ENCODE measurements at places on chromosomes 1 and 21. TPM values are rescaled to one million over a fixed set of nuclear protein-coding genes. Genes with fewer than 3 reads are reported as not detected.

DNA sequence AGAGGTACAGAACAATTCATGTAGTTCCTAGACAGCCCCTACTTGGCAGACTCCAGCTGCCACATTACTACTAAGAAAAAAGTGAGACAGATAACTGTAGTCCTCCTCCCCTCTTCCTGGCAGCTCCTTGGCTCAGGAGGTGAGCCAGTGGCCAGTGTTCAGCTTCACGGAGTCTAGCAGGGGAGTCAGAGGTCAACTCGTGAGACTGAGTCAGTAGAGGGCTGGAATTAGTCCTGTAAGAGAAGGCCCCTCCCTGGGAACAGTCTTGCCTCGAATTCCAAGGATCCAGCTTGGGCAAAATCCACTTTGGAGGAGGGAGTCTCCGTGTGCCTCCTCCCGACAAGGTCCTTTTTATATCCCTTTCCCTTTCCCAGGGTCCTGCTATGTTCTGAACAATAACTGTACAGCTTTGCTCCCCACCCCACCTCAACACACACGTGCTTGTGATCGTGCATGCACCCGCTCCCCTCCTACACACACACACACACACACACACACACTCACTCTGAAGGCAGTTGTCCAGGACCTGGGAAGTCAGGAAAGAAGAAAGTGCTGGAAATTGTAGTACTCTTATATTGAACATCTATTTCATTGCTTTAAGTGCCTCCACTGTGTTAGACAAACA, 22.5 kb upstream of the SLC27A3 start:
- no peak for DNase-seq

The WNT3A gene
- 0.97 TPM for total RNA-seq

DNA sequence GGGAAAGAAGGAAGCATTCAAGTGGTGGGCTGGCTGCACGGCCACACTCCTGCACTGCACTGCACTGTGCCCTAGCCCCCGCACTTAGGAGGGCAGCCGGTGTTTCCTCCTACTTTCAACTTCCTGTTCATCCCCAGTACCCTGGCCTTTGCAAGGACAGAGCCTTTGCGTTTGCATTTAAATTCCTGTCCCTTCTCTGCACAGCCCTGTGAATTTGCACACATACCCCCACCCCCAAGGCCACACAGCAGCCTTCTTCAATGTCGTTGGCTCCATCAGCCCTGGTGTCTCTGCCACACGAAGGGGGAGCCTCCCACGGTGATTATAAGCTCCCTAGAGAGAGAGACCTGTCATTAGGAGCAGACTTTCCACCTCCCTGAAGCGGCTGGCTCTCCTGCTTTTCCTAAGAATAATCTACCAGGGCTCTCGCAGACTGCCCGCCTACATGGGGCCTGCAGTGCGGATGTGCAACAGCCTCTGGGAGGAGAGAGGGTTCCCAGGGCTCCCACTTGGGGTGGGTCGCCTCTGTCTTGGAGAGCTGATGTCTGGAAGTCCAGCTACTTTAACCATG, 13.2 kb upstream of the SLC45A3 start:
- DNase-seq = no peak

The OLIG2 gene
- total RNA-seq = not detected

The CCDC27 gene
- total RNA-seq = not detected

The KCNA2 gene
- 0.76 TPM for total RNA-seq

DNA sequence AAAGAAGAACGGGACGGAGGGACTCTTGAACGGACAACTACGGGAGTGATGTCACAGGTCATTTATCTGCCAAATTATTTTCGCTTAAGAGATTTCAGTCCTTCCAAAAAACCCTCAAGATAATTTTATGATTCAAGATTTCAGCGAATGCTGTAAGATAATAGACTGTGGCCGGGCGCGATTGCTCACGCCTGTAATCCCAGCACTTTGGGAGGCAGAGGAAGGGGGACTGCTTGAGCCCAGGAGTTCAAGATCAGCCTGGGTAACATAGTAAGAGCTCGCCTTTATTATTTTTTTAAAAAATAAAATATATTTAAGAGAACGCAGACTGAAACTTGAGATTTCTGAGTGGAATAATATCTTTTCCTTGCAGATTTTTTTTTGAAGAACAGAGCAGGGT, 609 bp downstream of the RWDD2B start:
- DNase-seq = no peak

DNA sequence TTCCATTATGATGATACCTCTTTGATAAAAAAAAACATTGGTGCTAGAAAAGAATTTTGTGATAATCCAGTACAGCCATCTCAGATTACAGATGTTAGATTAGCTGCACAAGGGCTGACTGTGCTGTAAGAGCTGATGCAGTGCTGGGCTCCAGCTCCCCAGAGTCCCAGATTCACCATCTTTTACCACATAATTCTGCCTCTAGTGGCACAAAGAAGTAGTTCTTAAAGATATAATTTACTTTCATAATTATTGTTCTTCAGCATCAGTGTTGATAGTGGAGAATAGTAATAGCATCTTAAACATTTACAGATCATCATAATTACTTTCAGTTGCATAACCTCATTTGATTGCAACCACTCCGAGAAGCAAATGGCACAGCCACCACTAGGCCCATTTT, 262.1 kb downstream of the BRINP2 start:
- no peak for DNase-seq

DNA sequence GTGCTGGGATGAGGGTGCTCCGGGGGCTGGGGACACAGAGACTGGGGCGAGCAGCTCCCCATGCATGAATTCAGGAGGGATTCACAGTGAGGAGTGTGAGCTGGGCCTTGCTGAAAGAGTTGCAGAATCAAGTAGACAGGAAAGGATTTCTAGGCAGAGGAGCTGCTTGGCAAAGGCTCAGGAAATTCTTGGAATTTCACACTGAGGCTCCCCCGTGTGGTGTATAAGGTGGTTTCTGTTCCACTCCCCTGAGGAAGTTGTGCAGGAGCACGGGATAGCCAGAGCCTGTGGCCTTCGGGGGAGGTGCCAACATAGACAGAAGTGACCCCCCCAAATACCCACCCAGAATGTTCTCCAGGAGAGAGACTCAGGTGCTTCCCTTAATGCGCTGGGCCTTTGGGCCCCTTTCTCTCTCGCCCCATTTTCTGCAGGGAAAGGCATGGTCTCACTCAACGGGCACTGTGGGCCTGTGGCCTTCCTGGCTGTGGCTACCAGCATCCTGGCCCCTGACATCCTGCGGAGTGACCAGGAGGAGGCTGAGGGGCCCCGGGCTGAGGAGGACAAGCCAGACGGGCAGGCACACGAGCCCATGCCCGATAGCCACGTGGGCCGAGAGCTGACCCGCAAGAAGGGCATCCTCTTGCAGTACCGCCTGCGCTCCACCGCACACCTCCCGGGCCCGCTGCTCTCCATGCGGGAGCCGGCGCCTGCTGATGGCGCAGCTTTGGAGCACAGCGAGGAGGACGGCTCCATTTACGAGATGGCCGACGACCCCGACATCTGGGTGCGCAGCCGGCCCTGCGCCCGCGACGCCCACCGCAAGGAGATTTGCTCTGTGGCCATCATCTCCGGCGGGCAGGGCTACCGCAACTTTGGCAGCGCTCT, 58.5 kb upstream of the ACTL8 start:
- no peak for DNase-seq

GRCh38 chr1:31591425-31592093, 15.2 kb downstream of the TINAGL1 start:
- DNase-seq = no peak

GRCh38 chr21:44495611-44496563, 40.6 kb downstream of the LRRC3 start:
- no peak for DNase-seq

- DNase-seq = no peak
Measured at GRCh38 chr1:192941722-192942411, 117.3 kb downstream of the UCHL5 start.

The MFN2 gene
- 96.9 TPM for total RNA-seq

GRCh38 chr1:210448297-210448892, 119.7 kb downstream of the HHAT start:
- DNase-seq = no peak

DNA sequence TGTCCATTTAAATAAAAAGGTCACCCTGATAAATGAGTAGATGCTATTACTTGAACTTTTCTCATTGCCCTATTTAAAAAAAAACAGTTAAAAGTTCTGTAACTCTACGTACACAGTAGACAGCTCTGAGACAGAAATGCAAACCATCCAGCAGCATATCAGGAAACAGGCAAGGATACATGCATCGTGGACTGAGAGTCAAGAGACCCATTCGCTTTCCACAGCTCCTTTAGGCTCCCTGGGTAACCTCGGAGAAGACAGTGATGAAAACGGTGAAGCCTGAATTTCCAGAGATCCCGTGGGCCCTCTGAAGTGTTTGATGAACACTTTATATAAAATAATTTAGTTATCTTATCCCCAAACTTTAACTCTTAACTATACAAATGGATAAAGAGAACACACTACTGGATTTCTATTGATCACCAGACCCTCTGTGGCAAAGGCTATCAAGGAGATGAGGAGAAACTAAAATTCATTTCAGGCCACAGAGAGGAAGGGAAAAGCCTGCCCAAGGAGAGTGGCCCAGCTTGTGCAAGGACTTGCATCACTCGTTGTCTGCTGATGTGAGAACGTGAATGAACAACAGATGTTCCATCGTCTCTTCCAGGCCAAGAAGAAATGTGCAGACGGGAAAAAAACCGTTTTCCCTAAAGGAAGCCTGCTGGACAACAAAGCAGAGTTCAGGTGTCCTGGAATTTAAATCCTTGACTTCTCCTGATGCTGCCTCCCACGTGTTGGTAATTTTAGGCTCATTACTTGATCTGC, 131.0 kb downstream of the TGFBR3 start:
- DNase-seq = no peak

GRCh38 chr1:173476665-173477285, 360 bp upstream of the PRDX6 start:
- peak; percentile 77 for DNase-seq

- DNase-seq = no peak
Measured at GRCh38 chr1:245486775-245487470, 332.1 kb downstream of the KIF26B start.

- no peak for DNase-seq
Measured at GRCh38 chr1:31751822-31752241, 12.3 kb downstream of the ADGRB2 start.

The RBM11 gene
- total RNA-seq = 1.7 TPM

DNA sequence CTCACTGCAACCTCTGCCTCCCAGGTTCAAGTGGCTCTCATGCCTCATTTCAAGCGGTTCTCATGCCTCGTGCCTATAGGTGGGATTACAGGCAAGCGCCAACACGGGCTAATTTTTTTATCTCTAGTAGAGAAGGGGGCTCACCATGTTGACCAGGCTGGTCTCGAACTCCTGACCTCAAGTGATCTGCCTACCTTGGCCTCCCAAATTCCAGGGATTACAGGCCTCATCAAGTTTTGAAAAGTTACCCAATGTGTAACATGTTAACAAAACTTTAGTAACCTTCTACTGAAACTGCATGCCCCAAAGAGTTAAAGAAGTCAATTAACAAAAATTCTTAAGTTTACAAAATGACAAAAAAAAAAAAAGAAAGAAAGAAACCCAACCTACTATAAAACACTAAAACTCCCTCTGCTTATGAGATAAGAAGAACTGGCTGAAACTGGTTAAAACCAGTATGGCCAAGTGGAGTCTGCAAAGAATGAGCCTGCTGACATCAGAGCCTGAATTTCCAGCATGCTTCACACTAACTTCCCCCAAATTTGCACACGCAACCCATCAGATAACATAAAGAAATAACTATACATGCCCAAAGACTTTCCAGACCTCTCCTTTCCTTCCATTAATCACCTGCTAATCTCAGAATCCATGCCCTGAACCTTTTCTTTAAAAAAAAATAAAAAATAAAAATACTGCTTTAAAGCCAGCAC, 25.5 kb upstream of the PSMG1 start:
- DNase-seq = no peak

All from esophagus squamous epithelium (tissue), 5 donors.